ENCODE measurements at places on chromosomes 6 and 20. TPM values are rescaled to one million over a fixed set of nuclear protein-coding genes. Genes with fewer than 3 reads are reported as not detected.

GRCh38 chr6:148927586-148927985 lies 180.8 kb downstream of the UST start:
- DNase-seq, result no peak

SIRPG gene
- not detected for total RNA-seq

GRCh38 chr6:152301021-152301764 lies 336.0 kb downstream of the SYNE1 start:
- no peak for DNase-seq

- no peak for DNase-seq
Observed at GRCh38 chr6:97401533-97401932, 118.5 kb upstream of the MMS22L start.

TBC1D7 gene
- total RNA-seq, result 29.3 TPM

Data from kidney epithelial cell (primary cell).